ENCODE measurements at places on chromosomes 4 and X.
A peak's percentile ranks its signal among the peaks of the same experiment; 100 is the strongest.

DNA sequence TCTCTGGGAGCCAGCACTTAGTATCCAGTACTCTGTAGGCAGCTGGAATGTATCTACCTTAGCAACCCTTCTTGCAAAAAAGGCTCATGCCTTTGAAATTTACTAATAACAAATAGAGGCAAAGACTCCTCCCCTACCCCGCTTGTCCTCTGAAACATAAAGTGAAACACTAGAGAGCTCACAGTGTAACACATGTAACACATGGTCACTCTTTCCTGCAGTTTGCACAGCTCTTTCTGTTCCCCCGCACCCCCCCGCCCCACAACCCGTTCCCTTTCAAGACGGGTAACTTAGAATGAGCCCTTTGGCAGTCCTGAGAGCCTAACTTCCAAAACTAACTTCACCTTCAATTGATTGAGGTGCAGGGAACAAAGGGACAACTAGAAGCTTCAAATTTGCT lies 6.0 kb upstream of the BCORL1 start:
- peak; percentile 10 for DNase-seq

GRCh38 chr4:129578336-129578735 lies 482.4 kb downstream of the C4orf33 start:
- no peak for DNase-seq

- DNase-seq = no peak
These were observed 44.5 kb upstream of the WDR1 start for GRCh38 chr4:10161146-10161545.

DNA sequence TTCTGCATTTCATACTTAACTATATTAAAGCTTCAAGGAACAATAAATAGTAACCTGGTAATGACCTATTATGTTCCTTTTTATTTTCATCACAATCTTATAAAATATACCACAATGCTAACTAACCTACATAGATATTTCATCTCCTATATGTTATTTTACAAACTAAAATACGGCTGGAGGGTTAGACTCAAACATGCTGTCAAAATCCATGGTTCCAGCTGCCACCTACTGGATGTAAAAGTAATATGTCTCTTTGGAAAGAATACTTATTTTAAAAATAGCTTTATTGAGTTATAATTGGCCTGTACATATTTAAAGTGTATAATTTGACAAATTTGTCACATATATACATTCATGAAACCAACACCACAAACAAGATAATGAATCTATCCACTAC lies 15.0 kb downstream of the RGN start:
- DNase-seq = no peak

DNA sequence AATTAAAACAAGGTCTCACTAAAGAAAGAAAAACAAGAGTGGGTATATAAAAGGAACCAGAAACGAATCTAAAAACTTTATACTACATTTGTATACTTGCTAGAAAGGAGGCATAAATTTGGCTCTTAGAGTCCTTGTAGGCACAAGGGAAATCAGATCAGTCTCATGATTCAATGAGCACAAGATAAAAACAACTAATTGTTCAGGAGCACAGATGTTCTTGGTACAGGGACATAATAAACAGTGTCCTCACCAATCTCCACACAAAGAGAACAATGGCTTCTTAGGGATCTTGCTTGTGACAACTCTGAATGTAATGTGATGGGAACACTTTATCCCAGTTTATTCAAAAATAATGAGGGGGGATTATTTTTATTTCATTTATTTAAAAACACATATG lies 28.3 kb downstream of the TMEM144 start:
- DNase-seq = no peak

DNA sequence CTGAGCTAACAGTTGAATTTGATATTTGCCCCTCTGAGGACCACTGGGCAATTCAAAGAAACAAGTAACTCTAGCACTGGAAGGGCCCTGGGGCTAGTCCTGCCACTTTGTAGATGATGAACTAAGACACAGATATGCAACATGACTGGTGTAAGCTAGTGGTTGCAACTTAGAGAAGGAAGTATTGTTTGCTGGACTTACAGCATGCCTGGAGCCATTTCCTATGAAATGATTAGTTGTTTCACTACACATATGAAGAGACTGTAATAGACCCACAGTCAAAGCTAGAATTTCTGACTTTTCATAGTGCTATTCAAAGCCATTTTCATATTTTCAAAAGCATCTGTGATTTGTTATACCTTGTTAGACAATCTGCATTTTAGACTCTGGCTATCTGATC lies 96.2 kb downstream of the TSPAN7 start:
- no peak for DNase-seq

GRCh38 chr4:105196523-105197145 lies 50.0 kb downstream of the TET2 start:
- no peak for DNase-seq

DNA sequence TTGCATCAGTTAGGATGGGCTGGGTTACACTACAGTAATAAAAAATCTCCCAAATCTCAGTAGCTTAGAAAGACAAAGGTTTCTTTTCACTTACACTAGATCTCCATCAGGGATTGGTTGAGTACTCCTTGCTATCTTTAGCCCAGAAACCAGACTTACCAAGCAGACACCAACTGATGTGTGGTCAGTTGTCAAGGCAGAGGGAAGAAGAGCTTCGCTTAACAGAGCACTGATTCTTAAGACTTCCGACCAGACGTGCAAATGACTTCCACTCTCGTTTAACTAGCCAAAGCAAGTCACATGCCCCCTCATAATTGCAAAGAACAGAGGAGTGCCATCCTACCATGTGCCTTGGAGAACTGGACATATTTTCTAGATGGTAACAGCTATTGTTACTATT lies 5.7 kb upstream of the ZNF518B start:
- DNase-seq = no peak

DNA sequence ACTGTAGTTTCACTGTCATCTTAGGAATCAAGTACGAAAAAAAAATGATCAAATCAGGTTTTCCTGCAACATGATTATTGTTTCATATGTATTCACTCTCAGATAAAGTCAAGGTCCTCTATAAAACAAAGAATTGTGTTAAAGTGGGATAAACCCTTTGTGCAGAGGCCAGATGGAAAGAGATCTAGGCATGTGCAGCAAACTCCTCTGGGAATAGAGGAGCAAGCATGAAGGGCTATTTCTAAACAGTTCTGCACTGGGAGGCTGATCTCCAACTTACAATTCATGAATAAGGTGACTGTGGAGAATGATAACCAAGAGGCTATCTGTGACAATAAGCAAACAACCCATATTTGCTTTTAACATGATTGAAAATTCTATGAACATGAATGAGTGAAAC lies 2.4 kb upstream of the WDFY3 start:
- no peak for DNase-seq

DNA sequence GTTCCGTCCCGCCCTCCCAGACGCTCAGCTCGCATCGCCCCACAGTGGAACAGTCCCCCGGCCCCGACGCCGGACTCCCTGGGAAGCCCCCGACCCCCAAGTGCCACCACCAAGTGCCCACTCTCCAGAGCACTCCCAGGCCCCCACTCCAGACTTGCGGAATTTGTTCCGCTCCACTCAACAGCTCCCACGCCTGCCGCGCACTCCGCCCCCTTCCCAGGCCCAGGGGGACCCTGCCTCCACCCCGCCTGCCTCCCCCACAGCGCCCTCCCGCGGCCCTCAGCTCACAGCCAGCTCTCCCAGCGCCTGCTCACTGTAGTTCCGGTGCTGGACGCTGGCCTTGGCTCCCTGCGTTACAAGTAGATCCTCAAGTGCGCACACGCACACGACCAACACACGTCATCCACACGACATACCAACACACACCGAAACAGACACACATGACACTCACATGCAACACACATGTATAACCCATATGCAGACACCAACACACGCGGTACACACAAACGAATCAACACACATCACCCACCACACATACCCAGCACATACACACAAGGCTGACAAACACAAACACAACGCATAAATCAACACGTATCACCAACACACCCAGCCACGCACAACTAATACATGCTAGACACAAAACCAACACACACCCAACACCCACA lies 8.0 kb downstream of the MSX1 start:
- peak; percentile 94 for DNase-seq

DNA sequence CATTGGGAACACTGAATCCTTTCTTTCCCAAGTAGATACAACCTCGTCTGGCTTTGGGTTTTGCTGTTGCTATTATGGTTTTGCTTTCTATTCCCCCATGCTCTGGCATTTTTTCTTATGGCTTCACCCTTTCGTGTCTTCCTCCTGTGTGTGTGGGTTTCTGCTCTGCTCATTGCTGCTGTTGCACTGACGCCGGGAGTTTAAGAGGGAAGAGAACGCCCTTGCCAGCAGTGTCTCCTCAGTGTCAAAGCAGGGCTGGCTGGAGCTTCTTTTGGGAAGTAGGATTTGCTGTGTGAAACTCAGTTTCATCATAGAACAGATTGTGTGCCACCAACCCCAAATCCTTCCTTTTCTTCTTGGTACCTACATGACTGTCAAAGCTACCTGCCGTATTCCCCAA lies 63.7 kb downstream of the CLDN22 start:
- no peak for DNase-seq

DNA sequence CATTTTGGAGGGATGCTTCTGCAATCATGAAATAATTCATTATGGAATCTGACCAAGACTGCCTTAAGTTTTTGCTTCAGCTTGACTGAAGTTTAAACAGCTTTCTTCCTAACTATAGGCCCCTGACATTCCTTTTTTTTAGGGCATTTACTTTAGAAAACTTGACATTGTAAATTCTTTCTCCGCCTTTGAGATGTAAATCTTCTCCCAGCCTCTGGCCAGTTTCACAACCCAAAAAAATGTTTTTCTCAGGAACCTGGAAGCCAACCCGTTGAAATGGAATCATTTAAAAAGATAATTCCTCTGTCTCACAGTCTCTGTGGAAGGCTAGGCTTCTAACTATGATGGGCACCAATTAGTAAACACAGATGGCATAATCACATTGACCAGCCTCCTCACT lies 710.4 kb upstream of the PABPC4L start:
- DNase-seq = no peak

DNA sequence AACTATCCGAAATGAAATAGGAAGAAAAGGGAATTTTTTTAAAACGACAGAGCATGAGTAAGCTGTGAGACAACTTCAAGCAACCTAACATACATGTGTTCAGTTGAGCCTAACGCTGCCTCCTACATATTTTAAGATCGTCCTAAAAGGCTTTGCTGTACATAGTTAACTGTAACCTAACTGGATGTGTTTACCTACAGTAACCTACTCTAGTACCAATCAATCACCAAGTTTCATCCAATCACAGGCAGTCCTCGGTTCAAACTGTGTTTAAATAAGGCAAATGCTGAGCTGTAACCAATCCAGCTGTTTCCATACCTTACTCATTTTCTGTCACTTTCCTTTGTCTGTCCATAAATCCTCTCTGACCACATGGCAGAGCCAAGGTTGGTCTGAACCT lies 17.1 kb downstream of the RCHY1 start:
- DNase-seq = no peak

DNA sequence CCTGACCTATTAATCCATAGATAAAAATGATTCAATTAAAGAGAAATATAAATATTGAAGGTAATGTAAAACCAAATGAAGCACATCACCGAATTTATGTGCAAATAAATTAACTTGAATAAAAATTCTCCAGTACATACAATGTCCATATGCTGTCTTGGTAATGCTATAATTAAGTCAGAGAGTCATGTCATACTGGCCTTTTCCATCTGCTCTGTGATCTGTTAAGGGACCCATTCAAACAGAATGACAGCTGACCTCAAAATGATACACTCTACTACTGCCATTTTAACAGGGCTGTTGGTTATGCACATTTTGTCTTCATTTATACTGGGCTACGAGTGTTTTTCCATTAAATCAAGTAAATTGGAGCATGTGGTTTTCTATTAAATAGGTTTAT lies 99.3 kb downstream of the TEX13A start:
- DNase-seq = no peak

DNA sequence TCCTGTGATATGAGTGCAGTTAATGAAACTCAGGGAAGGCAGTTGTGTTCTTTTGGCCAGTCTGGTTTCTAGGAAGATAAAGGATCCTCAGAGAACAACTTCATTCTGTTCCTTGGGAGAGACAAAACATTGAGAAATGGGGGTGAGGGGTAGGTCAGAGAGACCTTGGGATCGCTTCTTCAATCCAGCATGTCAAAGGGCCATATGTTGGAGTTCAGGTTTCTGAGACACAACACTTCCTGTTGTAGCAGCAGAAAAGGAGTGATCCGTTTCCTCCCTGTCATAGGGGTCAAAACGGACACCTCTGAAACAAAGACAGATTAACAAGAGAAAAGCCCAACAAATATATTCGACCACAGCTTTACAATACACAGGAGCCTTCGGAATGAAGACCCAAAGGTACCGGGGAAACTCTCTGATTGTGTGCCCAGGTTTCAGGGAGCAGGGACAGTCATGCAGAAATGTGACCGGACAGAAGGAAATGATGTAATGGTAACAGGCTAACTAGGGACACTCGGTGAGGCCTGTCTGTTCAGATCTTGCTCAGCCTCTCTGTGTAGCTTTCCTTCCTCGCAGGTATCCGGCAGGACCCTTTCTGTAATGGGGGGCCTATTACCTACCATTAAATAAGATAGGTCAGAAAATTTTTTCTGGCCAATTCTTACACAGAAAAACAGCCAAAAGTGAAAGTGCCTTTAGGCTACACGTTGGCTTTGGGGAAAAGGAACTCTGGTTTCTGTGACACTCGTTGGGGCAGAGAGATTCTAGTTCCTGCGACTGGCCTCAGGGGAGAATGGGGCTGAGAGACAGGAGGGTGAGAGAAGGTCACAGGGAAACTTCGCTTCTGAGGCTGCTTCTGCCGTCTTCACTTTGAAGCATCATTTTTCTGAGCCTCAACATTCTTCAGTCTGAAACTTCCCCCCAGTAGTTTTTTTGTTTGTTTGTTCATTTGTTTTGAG lies 103.3 kb upstream of the TLR3 start:
- no peak for DNase-seq

- DNase-seq = no peak
These were observed 350.8 kb downstream of the PDGFC start for GRCh38 chr4:156620786-156621185.

GRCh38 chr4:97582890-97583289 lies 560.4 kb downstream of the STPG2 start:
- DNase-seq = no peak

DNA sequence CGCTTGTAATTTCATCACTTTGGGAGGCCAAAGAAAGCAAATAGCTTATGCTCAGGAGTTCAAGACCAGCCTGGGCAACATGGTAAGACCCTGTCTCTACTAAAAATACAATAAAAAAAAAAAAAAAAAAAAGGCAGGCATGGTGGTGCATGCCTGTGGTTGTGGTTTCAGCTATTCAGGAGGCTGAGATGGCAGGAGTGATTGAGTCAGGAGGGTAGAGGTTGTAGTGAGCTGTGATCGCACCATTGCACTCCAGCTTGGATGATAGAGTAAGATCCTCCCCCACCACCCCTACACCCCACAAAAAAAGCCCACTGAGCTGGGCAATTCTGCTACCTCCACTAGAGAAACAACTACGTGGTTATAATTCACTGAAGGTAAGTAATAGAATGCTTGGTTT lies 118.8 kb upstream of the PCDH18 start:
- DNase-seq = no peak

Measured in H7 (cell line).